ENCODE measurements at places on chromosomes 16 and 17.

DNA sequence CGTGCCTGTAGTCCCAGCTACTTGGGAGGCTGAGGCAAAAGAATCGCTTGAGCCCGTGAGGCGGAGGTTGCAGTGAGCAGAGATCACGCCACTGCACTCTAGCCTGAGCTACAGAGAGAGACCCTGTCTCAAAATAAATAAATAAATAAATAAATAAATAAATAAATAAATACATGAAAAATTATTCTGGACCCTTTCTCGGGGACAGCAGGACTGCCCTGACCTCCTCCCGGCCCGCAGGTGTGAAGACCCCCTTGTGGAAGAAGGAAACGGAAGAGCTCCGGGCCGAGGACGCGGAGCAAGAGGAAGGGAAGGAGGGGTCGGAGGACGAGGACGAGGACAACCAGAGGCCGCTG lies 3.1 kb downstream of the C17orf50 start:
- peaks cover 7% of the 10 kb centered on the region for H3K4me1 ChIP-seq
- H3K27ac ChIP-seq = no peak overlapping the region

GRCh38 chr17:14207791-14208190 lies 28.9 kb downstream of the CDRT15 start:
- H3K4me3 ChIP-seq = no peak overlapping the region
- no peak for DNase-seq
- H3K4me1 ChIP-seq = peaks cover 3% of the 10 kb centered on the region
- H3K27me3 ChIP-seq = peaks cover 5% of the 10 kb centered on the region
- peaks cover 35% of the 10 kb centered on the region for H3K36me3 ChIP-seq

DNA sequence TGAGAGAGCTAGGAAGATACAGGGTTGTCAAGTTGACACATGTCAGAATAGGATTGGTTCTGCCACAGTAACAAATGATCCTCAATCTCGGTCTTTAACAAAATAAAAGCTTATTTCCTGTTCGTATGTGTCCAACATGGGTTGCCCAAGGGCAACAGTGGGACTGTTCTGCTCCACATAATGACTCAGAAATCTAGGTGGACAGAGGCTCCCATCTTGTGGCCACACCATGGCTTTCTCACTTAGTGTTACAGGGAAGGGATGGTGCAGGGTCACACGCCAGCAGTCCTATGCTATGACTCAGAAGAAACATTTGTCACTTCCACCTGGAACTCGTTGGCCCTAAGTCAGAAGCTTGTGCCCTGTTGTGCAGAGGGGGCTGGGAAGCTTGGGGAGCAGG lies 364.9 kb downstream of the SNX29 start:
- DNase-seq = no peak
- peaks cover 4% of the 10 kb centered on the region for H3K27me3 ChIP-seq
- H3K27ac ChIP-seq = no peak overlapping the region
- H3K36me3 ChIP-seq = no peaks in the 10 kb centered on the region
- no peaks in the 10 kb centered on the region for H3K4me1 ChIP-seq
- no peak overlapping the region for H3K4me3 ChIP-seq

DNA sequence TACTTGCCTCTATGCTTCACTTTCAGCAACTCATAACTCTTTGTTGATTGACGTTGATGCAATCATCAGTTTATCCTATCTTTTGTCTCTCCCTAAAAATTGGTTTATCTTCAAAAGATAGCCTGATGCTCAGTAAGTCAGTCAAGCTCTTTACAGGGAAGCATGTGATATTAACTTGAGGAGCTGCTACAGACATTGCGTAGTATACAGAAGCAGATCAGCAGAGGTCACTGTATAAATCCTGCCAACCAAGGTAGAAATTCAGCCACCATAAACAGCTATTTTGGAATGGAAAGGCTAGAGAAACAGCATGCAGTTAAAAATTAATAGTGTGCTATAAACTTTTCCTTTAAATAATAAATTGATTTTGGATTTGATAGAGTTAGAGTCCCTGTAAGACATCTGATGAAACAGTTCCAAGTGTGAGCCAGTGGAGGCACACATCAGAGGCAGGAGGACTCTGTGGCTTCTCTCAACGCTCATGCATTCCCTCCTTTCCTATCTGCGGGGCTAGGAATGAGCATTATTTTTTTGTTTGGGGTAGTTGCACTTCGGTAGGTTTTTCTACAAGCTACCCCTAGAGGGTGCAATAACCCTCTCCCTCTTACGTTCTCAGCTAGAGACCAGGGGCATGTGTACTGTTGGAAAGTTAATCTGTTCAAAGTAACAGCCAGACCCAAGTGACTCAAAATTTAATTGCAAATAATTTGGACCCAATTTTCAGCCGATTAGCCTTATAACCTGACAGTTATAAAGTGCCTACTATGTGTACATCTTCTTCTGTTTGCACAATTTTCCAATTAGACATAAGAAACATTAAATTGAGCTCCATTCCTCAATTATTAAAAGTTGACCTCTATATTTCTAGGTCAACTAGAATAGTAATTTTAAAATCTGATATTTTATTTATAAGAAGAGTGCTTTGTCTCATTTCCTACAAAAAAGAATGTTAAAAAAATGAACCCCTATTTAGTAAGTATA lies 647.7 kb upstream of the SOX9 start:
- peaks cover 6% of the 10 kb centered on the region for H3K4me1 ChIP-seq
- no peak overlapping the region for H3K4me3 ChIP-seq
- H3K27ac ChIP-seq = no peak overlapping the region

DNA sequence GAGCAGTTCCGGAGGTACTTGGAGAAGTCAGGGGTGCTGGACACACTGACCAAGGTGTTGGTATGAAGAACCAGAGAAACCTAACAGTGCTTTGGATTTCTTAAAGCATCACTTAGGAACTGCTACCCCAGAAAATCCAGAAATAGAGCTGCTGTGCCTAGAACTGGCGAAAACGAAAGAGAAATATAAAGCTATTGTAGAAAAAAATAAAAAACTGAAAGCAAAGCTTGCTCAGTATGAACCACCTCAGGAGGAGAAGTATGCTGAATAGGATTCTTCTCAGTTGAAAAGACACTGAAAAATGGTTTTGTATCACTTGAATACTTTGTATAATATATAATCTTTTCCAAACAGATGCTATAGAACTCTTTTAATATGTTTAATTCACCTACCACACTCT lies 106.3 kb upstream of the PMFBP1 start:
- peaks cover 2% of the 10 kb centered on the region for H3K4me1 ChIP-seq
- H3K27ac ChIP-seq = no peak overlapping the region
- no peak for DNase-seq
- no peak overlapping the region for H3K4me3 ChIP-seq
- H3K36me3 ChIP-seq = no peaks in the 10 kb centered on the region

DNA sequence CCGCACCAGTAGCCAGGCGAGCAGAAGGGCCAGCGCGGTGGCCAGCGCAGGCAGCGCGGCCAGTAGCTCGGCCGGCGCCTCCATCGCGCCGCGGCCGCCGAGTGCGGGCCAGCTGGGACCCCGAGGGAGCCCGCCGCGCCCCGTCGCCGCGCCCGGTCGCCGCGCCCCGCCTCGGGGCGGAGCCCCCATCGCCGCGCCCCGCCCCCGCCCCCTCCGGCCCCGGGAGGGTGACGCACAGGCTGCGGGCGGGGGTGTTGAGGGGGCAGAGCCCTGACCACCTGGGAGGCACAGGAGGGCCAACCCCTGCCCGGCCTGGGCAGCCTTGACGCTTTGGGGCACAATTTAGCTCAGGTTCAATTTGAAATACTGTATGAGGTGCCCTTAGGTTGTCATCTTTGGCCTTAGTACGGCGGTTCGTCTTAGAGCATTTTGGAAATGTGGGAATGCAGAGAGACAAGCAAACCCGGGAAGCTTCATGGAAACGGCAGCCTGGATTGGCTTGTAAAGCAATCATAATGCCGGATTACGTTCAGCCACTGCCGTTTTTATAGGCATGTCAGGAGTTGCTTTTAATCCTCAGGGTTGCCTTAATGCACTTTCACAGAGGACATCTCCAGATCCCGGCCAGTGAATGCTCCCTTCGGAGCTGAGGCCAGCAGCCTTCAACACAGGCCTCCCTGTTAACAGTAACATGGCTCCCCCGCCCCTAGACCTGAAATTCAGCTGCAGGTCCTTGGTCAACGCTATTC lies at the start of gene MXRA7:
Gene MXRA7 (minus strand): TSS at position 103 of the 749 bp plus-strand sequence. CDS start 19 bp downstream, at position 84.
- peaks cover 16% of the 10 kb centered on the region for H3K36me3 ChIP-seq
- H3K4me1 ChIP-seq = peaks cover 32% of the 10 kb centered on the region
- H3K4me3 ChIP-seq = peak within 1 kb of the TSS; percentile 76
- H3K27me3 ChIP-seq = no peaks in the 10 kb centered on the region

DNA sequence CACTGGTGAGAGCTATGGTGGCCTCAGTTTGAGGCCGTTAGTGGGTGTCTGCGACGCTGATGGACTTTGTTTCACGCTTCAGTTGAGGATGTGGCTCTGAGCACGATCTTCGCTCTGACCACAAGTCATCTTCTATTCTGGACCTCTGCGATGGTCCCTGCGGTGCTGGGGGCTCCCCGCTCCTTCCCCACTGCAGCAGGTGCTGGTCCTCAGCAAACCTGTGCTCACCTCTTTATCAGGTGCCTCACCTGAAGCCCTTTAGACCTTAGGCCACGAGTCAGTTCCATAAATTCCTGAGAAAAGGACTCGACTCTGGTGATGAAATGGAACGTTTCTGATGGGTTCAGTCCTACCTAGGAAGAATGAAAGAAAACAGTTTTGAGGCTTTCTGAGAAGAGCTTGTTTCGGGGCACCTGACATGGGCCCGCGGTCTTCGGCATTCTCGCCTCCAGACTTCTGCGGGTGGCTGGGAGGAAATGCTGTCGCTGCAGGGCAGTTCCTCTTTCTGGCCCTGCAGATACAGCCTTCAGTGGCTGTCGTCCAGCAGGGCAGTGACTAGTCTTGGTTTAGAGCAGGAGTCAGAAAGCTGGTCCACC lies 4.7 kb downstream of the KCTD5 start:
- DNase-seq = no peak
- H3K4me1 ChIP-seq = peaks cover 6% of the 10 kb centered on the region
- H3K27ac ChIP-seq = no peak overlapping the region
- H3K4me3 ChIP-seq = no peak overlapping the region
- H3K27me3 ChIP-seq = no peaks in the 10 kb centered on the region

DNA sequence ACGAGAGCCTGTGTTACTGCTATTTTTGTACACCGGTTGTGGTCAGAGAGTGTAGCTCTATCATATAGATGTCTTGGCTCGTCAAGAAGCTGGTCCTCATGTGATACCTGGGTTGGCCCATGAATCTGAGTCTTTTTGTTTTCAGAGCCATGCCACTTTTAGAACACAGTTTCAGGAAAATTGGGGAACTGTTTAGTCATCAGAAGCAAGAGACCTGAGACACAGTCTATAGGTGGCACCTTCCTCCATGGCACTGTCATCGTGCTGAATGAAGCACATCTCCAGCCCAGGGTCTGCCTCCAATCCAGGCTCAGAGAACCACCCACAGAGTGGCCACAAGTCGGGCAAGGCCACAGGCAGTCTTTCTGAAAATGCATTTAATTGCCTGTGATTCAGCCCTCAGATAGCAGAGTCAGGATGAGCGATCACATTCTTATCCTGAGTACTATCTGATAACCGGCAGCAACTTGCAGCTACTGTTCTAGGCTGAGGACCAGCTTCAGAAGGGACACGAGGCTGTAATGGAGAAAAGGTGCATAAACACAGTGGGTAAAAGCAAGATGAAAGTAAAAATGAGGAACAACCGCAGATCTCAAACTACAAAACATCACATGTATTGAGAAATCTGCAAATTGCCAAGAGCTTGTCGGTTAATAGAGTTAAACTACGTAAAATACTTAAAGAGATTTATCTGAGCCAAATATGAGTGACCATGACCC lies 14.2 kb upstream of the HAPSTR1 start:
- no peaks in the 10 kb centered on the region for H3K36me3 ChIP-seq
- H3K27me3 ChIP-seq = peaks cover 16% of the 10 kb centered on the region
- H3K4me3 ChIP-seq = no peak overlapping the region
